ENCODE measurements at places on chromosomes 12 and 14.

DNA sequence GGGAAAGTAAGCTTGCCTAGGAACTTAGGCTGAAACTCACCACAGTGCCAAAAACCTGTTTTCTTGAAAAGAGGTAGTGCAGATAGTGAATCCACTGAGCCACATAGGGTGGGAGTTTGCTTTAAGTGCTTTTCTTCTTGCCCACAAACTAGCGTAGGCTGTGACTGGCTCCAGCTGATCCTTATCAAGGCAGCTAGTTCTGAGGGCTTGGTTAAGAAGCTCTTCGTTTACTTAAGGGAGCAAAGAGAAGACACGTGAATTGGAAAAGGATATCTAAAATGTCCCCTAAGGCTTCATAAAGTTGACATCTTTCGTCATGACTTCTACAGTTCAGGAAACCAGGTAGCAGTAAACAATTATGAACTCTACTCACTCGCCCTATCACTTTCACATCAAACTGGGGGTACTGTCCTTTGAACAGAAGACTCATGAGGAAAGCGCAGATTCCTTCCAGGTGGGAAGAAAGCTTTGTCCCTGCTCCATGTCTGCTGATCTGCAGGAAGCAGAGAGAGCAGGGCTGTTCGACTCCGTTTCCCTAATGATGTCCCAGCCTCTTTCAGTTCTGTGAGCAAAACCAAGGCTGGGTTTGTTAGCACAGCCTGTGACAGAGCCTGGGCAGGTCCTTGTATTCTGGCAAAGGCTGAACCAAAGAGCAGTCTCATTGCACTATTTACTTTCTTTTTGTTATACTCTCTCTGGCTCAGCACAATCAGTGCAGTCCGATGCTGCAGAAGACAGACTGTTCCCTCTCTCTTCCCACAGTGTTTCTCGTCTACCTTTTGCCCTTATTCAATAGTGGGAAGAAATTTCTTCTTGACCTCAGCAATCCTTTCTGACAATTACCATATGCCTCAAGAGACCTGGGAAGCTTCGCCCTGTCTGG is 93.5 kb upstream of the ETV6 start:
- no peak for DNase-seq

- DNase-seq = peak; percentile 89
Measured at GRCh38 chr12:106223485-106224354, 24.1 kb downstream of the CKAP4 start.

GRCh38 chr12:114006482-114007425 is 40.6 kb upstream of the RBM19 start:
- DNase-seq = no peak

GRCh38 chr14:22932146-22932545 is 3.0 kb upstream of the PRMT5 start:
- no peak for DNase-seq

DNA sequence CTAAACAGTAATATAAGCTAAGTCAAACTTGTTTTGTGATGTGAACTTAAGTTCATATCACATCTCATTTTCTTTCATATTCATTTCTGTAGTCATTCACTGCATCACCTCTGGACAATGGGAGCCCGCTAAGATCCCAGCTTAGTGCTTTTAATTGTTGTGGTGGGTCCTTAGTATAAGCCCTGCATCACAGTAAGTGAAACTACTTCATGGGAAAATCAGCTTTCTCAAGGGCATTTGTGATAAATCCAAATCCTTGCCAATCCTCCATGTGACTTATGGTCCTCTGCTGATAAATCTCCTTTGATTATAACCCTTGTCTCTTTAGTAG is 98.3 kb downstream of the PLEKHA5 start:
- DNase-seq = no peak
